Activated CD4-positive, alpha-beta T cell treated with anti-CD3 and anti-CD28 coated beads, Interleukin-2, amount 10 ng/mL, durations not matched to agents 24 days and 14 days (primary cell): ENCODE measurements at places on chromosomes 4 and X. TPM values are rescaled to one million over a fixed set of nuclear protein-coding genes. Genes with fewer than 3 reads are reported as not detected.
A peak's percentile ranks its signal among the peaks of the same experiment; 100 is the strongest.

- no peak for DNase-seq
Measured at GRCh38 chrX:132740316-132741123, 217.9 kb downstream of the HS6ST2 start.

DNA sequence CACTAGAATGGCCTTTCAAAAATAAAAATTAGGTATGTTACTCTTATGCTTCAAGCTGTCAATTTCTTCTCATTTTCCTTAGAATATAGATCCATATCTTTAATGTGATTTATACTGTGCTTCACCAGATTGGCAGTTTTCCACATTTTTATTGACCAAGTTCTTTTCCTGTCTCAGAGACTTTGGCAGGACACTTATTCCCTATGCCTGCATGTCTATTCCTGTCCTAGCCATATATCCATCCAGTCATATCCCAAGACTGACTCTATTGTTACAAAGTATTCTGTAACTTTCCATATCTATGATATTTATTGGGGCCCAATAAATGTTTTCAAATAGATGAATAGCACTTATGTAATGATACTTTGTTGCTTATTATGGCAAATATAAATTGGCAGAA lies 450.7 kb downstream of the GASK1B start:
- no peak for DNase-seq

- peak; percentile 80 for DNase-seq
Measured at GRCh38 chr4:184851200-184851541, 25.4 kb upstream of the ACSL1 start.

DNA sequence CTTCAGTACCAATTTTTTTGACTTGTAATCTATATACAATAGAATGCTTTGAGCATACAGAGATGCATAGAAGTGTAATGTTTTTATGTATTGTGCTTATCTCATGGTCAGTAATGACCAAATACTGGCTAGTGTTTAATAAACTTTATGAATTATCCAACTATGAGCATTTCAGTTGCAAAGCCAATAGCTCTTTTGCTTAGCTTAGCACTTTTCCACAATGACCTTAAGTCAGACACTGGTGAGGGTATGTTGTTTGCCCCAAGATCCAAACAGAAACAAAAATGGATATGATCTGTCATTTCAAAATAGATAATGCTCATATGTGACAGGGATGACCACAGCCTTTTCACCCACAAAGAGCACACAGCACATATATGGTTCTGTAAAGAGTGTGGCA lies 393.0 kb downstream of the AFF2 start:
- DNase-seq = no peak

- no peak for DNase-seq
Measured at GRCh38 chr4:100284129-100284880, 94.0 kb upstream of the DDIT4L start.

DNA sequence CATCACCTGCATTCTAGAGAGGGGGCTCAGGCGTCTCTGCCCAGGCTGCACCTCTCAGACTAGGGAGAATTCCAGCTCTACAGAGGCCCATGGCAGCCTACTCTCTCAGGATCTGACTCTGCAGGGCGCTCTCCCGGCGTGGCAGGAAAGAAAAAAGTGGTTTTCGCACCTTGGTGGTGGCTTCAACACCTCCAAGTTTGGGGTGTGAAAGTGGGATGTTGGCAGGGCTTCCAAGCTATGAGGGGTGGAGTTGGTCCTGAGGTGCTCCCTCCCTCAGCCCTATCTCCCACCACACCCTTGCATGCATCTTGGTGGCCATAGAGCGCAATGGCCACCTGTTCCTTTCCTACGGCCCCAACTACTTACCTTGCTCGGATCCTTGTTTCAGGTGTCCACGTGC lies 166.5 kb downstream of the VSIG4 start:
- no peak for DNase-seq

- no peak for DNase-seq
Measured at GRCh38 chr4:182250446-182250845, 7.2 kb downstream of the TENM3 start.

DNA sequence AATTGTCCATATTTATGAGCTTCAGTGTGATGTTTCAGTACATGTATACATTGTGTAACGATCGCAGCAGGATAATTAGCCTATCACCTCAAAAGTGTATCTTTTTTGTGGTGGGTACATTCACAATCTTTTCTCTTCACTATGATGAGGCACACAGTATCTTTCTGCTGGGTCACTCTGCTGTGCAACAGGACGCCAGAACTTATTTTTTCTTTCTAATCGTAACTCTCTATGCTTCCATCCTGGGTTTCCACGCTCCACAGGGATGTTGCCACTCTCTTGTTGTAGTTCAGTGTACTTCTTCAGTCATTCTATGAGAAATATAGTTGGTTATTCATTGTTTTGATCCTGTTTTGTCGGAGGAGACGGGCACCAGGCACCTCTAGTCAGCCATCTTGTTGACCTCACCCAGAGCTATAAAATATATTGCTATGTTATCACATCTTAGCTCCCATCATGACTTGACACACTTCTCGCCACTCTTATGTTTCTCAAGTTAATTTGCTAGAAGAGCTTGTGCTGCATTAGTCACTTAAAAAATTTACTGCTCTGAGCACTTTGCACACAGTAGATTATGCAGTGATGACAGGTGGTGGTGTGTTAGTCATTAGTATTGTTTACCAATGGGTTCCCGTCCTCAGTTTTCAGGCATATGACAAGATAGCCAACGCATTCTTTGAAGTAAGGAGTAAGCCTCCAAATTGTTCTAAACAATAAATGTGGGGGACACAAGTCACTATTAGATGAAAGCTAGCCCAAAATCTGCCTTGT lies 1002.7 kb upstream of the PCDH7 start:
- DNase-seq = no peak

GRCh38 chr4:116926631-116927295 lies 158.6 kb downstream of the TRAM1L1 start:
- DNase-seq = no peak

- DNase-seq = no peak
Measured at GRCh38 chr4:17280261-17281018, 231.4 kb downstream of the QDPR start.

GRCh38 chr4:96315815-96316214 lies 475.9 kb downstream of the PDHA2 start:
- DNase-seq = no peak

Gene NPNT
- 0.12 TPM in 1 of 2 replicates, not detected in the other for total RNA-seq

Gene GABRQ
- total RNA-seq = 0.05 TPM in 1 of 2 replicates, not detected in the other

Gene ATP2B3
- total RNA-seq = not detected in 2 replicates

Gene GABRG1
- total RNA-seq = not detected in 2 replicates

Gene MTMR8
- total RNA-seq = 2.7 and 4.2 TPM in 2 replicates
